Calu3 (cell line): ENCODE measurements at places on chromosomes 16 and 17. TPM values are rescaled to one million over a fixed set of nuclear protein-coding genes. Genes with fewer than 3 reads are reported as not detected.
A peak's percentile ranks its signal among the peaks of the same experiment; 100 is the strongest.

DNA sequence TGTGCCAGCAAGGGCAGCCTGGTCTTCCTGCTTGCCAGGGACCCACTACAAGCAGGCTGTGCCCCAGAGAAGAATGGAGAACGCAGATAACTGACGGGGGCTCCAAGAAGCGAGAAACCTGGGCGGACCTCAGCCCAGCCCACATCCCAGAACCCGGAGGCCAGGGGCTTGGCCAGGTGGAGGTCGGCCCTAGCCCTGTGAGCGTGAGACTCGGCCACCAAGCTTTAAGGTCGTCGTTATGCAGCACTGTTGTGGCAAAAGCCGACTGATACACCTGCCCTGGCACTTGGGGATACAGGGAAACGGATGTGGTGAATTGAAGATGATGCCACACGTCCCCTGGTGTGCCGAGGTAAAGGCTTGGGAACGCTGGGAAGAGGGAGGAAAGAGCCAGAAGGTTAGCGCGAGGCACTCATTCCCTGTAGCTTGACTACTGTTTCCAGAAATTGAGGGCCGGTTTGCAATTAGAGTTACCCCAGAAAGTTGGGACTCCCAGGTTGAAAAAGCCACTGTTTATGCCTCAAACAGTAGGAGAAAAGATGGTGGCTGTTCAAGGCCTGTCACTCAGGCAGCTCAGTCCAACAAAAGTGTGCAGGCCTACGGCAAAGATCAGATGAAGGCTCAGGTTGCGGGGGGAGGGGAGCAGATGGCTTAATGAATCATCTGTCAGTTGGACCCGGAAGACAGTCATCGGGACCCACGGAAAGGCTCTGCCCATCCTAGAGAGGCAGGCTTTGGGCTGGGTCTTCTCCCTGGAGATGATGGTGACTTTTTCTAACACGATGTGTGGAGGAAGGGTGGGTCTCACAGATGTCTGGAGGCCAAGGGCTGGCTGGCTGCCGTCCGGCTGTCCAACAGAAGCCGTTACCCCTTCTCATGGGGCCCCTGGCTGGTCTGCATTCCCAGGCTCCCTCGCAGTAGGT is 45.6 kb upstream of the BAHCC1 start:
- no peak for DNase-seq

MEFV gene
- not detected in 2 replicates for total RNA-seq

HOXB2 gene
- 24.5 and 32.6 TPM in 2 replicates for total RNA-seq

WSCD1 gene
- 0.45 and 1.8 TPM in 2 replicates for total RNA-seq

OR3A2 gene
- total RNA-seq = not detected in 2 replicates

GRCh38 chr16:21037736-21038135 is 112.9 kb downstream of the DNAH3 start:
- no peak for DNase-seq

- peak; percentile 70 for DNase-seq
These were observed 51.0 kb upstream of the TOX3 start for GRCh38 chr16:52597772-52598483.

GRCh38 chr17:9266697-9267117 is 245.4 kb downstream of the NTN1 start:
- no peak for DNase-seq

DNA sequence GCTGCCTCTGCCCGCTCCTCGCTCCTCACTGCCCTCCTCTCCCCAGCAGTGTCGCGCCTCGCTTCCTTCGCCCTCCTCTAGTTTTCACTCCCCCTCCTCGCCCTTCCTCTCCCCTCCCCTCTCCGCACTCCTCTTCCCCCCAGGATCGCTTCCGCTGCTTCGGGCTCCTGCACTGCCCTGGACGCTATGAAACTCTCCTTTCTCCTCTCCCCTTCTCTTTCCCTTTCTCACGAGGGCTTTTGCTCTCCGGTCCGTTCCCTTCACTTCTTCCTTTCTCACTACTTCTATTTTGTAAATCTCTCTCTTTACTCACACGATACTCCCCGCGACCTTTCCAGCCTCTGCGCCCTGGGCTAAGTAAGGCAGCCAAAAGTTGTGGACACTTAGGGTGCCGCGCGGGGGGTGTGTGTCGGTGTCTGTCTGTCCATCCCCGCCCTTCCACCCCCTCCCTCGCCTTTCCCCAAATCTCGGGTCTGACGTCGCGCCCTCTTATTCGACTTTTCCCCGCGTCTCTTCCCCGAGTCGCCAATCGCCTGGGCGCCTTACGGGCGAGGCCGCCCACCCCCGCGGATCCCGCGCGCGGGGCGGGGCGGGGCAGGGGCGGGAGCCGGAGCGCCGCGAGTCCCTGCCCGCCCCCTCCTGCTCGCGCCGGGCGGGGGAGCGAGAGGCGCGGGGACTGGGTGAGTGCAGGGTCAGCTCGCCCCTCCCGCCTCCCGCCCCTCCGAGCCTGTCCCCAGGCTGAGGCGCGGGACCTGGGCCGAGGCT is at the start of gene IRX3:
TSS of gene IRX3 (minus strand) at position 422 of the 765 bp plus-strand sequence. CDS start 737 bp downstream, outside the sequence.
- peak; percentile 86 for DNase-seq

GRCh38 chr16:68752602-68753001 is 15.5 kb downstream of the CDH1 start:
- DNase-seq = no peak
